AG08396 (cell line): ENCODE measurements at places on chromosomes 4 and X.

- no peak for DNase-seq
These were observed 475.5 kb upstream of the FGF16 start for GRCh38 chrX:76971393-76972376.

DNA sequence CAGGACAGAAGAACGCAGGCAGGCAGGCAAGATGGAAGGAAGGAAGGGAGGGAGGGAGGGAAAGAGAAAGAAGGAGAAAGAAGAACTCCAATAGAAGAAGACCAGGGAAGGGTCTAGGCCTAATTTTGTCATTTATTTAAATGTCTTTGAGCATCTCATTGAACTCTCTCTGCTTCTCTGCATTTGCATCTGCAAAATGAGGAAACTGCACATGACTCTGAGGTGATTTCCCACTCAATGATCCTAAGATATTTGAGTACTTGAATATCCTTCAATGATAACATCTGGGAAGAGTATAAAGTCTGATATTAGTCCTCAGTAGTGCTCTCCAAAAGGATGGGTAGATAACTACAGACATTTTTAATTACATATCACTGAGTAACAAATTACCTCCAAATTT, 33.1 kb upstream of the RBPJ start:
- DNase-seq: no peak

DNA sequence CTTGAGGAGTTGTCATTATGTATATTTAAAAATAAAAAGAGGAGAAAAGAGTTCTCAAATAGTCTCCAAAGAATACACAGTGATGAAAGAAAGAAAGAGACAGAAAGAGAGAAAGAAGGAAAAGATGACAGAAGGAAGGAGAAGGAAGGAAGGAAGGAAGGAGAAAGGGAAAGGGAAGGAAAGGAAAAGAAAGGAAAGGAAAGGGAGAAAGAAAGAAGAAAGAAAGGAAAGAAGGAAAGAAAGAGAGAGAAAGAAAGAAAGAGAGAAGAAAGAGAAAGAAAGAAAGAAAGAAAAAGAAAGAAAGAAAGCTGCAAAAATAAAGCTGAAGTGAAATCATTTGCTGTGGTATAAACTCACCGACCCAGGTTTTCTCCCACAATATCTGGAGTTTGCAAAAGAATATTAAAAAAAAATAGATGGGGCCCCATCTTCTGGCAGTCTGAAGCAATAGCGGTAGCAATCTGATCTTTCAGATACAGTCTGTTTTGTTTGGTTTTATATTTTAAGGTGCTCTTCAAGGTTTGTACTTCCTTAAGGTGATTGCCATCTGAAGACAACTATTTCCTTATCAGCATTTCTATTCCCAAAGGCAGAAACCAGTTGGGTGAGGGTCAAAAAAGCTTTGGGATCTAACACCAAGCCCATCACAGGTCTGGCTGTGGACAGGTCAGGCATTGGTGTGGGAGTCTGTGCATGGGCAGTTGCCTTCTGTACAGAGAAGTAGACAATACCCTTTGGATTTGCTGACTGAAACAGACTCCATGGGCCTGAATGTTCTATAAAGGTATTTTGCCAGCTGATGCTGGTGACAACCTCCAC, 160.4 kb downstream of the CPEB2 start:
- peak; percentile 31 for DNase-seq

GRCh38 chr4:113524505-113525186, 236.9 kb downstream of the CAMK2D start:
- DNase-seq: no peak

- DNase-seq: no peak
These were observed 53.7 kb downstream of the TRIM2 start for GRCh38 chr4:153257991-153258390.

DNA sequence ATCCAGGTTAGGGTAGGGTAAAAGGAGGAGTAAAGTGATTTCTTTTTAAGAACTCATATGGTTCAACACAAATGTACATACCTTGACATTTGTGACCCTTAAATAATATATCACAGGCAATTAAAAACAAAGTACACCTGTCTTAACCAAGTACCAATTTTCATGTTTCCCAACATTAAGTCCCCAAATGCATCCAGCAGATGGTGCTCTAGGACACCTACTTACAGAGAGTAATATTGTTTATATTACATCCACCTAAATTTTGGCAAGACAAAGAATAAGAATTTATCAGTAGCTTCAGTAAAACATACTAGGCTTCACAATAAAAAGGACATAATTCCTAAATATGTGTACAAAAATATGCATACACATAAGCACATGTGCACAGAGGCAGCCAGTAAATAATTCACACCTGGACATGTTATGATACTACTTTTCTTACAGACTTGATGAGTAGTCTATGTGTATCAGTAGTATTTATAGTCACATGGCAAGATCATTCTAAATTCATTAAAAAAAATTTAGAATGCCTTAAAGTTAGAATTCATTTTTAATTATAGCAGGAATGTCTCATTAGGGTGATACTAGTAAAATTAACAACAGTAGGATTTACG, 219.7 kb downstream of the DCLK2 start:
- no peak for DNase-seq

- no peak for DNase-seq
These were observed 77.0 kb upstream of the ARMCX2 start for GRCh38 chrX:101736651-101737050.

- DNase-seq: no peak
These were observed 20.0 kb downstream of the PHOX2B start for GRCh38 chr4:41728573-41728913.

DNA sequence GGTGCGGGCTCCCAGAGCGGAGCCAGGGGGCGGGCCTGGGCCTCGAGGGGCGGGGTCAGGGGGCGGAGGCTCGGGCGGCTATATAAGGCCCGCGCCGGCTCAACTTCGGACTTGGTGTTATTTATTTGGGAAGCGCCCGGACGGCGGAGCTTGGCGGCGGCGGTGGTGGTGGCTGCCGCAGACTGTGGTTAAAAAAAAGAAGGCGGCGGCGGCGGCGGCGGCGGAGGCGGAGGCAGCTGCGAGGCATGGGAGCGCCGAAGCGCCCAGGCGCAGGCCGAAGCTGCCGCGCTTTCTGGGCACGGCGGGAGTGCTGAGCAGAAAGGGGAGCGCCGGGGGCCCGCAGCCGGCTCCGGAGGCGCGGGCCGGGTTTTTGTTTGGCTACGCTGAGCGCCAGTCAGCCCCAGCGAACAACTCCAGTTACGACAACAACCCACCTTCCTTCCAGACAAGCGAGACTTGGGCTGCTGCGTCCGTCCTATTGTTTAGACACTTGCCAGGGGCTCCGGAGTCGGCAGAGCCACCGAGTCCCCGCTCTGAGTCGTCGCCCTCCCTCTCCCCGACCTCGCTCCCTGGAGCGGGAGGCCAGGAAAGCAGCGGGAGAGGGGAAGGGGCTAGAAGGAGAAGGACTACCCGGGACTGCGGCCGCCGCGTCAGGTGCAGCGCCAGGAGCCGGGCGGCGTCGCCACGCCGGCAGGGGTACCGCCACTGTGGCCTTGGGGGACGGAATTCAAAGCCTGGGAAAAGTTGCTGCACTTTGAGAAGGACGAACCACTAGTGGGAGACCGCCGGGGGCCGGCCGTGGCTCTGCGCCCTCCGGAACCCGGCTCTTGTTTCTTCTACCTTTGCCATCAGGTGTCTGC, at the start of gene SLIT2:
Gene SLIT2 (plus strand): TSS at position 110 of the 860 bp plus-strand sequence. CDS start 1,911 bp downstream, outside the sequence.
- DNase-seq: peak; percentile 96

DNA sequence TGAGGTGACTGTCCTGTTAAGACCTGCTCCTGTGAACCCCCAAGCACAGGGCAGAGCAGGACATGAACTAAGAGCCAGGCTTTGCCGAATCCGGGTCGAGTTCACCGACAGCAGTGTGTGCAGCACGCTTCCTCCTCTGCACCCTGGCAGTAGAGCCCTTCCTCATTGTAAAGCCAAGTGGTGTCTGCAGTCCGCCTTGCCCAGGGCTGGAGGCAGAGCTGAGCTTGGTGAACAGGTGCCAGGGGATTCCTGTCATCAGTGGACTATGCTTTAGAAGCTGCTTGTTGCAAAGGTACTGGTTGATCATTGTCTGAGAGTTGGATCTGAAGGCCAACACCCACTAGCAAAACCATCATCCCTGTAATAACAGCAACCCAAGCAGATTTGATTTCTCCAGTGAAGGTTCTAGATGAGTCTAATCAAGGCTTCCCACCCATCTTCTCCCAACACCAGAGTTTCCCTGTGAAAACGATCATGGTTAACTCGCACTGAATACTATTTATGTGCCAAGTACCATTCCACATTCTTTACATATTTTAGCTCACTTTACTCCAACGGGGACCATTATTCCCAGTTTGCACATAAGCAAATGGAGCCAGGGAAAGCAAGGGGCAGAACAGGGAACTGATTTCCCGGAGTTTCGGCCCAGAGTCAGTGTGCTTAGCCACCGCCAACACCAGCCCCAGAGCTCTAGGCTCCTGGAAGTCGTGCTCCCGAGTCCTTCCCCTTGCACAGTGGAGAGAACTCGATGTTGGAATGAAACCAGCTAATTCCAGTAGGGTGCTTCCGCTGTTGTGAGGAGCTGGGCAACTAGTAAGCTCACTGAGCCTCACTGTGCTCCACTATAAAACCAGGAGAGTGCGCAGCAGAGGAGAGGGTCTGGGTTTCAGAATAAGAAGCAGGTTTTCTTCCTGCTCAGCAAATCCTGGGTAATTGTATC, 1.4 kb upstream of the SLC34A2 start:
- DNase-seq: no peak

DNA sequence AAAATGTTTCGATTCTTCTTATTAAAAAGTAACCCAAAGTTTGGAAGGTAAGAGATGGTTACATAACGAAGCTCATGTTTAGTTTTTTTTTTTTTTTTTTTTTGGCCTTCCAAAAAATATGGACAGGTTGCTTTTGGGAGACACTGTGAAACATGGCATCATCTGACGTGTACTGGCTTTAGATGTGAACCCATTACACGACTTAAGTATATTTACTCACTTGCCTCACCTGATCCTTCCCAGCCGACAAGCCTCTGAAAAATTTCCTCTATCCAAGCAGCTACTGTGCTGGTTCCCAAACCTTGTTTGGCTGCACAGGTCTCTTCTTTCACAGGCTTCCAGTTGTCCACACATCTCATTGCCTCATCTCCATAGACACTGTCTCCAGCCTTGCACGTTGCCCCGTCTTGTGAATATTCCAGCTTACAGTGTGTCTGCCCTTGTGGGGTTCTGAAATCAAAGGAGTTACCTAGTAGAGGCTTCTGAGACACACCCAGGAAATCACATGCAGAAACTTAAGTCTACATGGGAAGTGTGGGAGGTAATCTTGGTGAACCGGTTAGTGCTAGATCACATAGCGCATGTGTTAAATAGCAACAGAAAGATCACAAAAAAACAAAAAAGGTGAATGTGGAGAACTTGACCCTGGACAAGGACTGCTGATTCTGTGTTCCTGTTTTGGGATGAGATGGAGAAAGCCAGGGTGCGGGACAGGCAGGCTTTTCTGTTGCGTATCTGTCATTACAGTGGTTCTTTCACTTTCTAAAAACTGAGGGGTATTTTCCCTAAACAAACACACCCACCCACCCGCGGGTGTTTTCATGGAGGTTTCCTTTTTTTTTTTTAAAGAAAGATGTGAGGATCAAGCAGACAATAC, 328.6 kb downstream of the ARHGAP10 start:
- no peak for DNase-seq

DNA sequence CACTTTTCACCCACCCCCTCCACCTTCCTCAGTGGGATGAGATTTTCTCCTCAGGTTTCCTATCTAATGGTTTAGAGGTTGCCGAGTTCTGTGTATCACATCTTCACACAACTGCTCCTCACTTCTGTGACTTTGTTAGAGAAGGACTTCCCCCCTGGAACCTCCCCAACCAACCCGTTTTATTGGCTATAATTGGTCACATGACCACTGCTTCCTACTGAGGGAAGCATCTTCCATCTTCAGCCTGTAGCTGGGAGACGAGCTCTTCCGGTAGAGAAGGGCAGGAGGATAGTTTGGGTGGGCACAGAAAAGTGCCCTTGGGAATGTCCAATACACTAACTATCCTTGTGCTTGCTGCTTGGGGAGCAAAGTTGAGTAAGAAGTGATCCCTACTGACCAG, 90.5 kb downstream of the STK32B start:
- DNase-seq: no peak

GRCh38 chrX:133350751-133351150, 64.5 kb downstream of the GPC4 start:
- no peak for DNase-seq

GRCh38 chr4:108031427-108032083, 41.9 kb downstream of the HADH start:
- DNase-seq: no peak

DNA sequence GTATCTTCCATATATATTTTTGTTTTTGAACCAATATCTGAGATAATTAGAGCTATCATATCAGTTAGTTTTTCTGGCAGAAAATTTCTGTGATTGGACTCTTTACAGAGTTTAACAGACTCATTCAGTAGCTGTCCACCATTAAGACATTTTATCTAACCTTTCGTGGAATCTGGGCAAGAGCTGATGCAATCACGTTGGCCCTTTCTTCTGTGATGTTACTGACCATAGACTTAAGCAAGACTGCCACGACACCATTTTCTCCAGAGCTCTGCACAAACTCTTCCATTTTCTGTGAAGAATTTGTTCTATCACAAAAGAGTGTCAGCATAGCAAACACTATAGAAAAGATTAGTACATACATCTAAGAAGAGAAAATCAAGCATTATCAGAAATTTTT, 41.8 kb upstream of the UGT2B15 start:
- DNase-seq: no peak

- DNase-seq: no peak
These were observed 962.0 kb downstream of the CCSER1 start for GRCh38 chr4:91089178-91089577.

DNA sequence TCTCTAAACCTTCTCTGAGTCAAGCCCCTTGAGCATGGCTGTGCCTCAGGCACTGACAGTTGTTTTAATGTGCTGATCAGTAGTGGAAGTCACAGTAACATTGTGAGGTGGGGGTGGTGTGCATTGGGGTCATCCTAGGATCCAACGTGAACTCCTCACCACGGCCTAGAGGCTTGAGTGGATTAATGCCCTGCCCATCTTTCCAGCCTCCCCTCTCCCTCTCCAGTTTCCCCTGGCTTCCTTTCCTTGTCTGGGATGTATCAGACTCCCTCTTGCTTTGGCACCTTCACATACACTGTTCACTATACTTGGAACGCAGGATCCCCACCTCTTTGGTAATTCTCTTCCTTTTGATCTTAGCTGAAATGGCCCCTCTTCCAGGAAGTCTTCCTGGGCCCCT, 13.3 kb upstream of the PJA1 start:
- no peak for DNase-seq

GRCh38 chr4:88985088-88985773, 71.8 kb downstream of the FAM13A start:
- peak; percentile 20 for DNase-seq

- DNase-seq: no peak
These were observed 13.4 kb upstream of the PLCXD1 start for GRCh38 chrX:267771-268261.

DNA sequence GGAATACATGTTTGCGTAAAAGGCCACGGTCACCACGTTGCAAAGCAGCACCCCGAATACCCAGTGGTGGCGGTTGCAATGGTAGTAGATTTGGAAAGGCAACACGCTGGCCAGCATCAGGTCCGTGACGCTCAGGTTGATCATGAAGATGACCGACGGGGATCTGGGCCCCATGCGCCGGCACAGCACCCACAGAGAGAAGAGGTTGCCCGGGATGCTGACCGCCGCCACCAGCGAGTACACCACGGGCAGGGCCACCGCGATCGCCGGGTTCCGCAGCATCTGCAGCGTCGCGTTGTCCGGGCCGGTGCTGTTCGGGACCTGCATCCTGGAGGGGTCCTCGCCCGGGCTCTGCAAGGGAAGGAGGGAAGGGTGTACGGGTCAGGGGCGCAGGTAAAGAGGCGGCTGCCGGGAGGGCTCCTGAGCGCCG, 13.5 kb upstream of the ASMTL start:
- no peak for DNase-seq
